ENCODE measurements at places on chromosomes 3 and 15. TPM values are rescaled to one million over a fixed set of nuclear protein-coding genes. Genes with fewer than 3 reads are reported as not detected.

DNA sequence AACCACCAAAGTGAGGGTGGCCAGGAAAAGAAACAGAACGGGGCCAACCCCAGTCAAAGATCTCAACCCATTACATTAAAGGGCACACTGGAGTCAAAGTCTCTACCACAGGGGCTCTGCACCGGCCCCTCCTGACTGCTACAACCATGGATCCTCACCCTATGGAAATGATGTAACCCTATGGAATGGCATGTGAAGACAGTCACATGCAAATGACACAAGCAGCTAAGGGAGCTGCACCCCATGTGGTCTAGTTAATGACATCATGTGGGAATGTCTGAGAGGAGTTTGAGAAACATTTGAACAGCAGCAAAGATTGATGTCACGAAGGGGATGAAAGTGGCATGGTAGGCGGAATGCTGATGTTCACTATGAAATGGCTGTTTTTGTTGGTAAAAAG is 298.2 kb upstream of the SLCO3A1 start:
- no peak overlapping the region for H3K4me3 ChIP-seq
- no peaks in the 10 kb centered on the region for H3K4me1 ChIP-seq
- no peaks in the 10 kb centered on the region for H3K27me3 ChIP-seq
- H3K36me3 ChIP-seq, result no peaks in the 10 kb centered on the region
- DNase-seq, result no peak

GRCh38 chr3:32885283-32885901 is 66.1 kb upstream of the CCR4 start:
- H3K4me3 ChIP-seq, result no peak overlapping the region
- DNase-seq, result no peak

- H3K36me3 ChIP-seq, result no peaks in the 10 kb centered on the region
- no peaks in the 10 kb centered on the region for H3K27me3 ChIP-seq
- no peak for DNase-seq
Measured at GRCh38 chr15:48040166-48040817, 80.5 kb upstream of the SLC24A5 start.

DNA sequence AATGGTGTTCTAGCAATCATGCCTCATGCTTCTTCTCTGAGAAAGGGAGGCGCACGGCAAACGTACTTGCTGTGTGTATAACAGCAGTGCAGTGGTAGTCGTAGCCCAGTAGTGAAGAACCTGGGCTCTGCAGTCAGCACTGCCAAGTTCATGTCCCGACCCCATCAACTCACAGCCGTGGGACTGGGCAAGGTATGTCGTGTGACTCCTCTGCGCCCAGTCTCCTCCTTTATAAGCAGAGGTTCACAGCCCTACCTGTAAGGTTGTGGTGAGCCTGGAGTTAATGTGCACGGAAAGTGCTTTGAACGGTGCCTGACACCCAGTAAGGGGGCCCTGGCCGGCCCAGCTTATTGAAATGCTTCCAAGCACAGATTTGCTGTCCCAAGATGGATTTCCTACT is 26.6 kb downstream of the EHD4 start:
- H3K36me3 ChIP-seq, result peaks cover 51% of the 10 kb centered on the region
- no peak overlapping the region for H3K4me3 ChIP-seq
- H3K27ac ChIP-seq, result no peak overlapping the region
- H3K4me1 ChIP-seq, result peaks cover 47% of the 10 kb centered on the region
- no peaks in the 10 kb centered on the region for H3K27me3 ChIP-seq

GRCh38 chr15:40763801-40764628 is at the start of gene GCHFR:
Gene GCHFR, plus strand, starts transcription at chr15:40764068. Its CDS starts 113 bp downstream, at chr15:40764181.
- H3K36me3 ChIP-seq, result peaks cover 30% of the 10 kb centered on the region
- peak; percentile 89 for DNase-seq
- H3K27me3 ChIP-seq, result no peaks in the 10 kb centered on the region
- H3K27ac ChIP-seq, result peak within 1 kb of the TSS; percentile 89
- peak within 1 kb of the TSS; percentile 75 for H3K4me3 ChIP-seq

DNA sequence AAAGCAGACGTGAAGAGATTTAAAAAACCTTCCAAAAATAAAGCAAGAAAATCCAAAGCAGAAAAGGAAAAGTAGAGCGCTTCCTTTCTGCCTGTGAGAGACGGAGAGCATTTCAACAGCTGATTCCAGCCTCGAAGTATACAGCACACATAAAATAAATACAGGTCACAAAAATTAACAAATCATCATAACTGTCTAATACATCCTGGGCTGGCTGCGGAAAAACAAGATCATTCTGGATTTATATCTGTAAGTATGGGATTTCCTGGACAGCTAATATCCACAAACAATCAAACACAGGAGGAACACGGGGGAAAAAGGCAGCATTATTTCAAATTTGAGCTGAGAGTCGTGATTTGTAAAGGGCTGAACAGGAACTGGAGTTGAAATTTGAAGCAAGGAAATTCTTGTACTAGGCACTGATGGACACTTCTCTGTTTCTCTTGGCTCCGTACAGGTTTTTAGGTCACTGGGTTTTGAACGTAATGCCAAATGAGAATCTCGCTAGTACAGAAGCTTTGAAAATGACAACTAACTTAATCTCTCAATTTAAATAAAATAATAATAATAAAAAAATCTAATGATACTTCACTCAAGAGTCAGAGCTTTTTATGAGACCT is 577.7 kb downstream of the FOXP1 start:
- no peak overlapping the region for H3K4me3 ChIP-seq
- H3K36me3 ChIP-seq, result peaks cover 4% of the 10 kb centered on the region
- H3K4me1 ChIP-seq, result peaks cover 45% of the 10 kb centered on the region
- H3K27me3 ChIP-seq, result no peaks in the 10 kb centered on the region
- H3K27ac ChIP-seq, result no peak overlapping the region
- DNase-seq, result no peak

DNA sequence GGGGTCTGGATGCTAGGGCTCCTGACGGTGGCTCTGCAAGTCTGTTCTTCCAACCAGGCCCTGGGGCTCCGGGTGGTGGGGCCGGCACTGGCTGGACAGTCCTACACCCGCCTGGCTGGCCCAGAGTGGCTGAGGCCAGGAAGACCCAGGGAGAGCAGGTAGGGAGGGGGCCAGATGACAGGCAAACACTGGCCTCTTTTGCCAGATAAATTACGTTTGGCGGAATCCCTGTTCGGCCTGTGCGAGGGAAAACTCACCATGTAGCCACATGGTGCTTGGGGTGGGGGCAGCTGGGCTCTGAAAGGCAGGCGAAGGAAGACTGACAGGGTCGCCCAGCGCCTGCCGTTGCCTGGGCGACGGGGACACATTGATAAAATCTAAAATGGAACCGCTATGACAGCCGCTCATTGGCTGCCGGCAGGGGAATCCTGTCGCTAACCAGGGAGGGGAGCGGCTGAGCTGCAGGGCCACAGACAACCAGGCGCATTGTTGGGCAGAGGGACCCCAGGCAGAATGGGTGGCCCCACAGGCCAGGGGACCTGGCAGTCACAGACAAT is 30.4 kb downstream of the IQSEC1 start:
- H3K4me3 ChIP-seq, result no peak overlapping the region
- H3K27ac ChIP-seq, result no peak overlapping the region
- no peaks in the 10 kb centered on the region for H3K27me3 ChIP-seq
- no peaks in the 10 kb centered on the region for H3K4me1 ChIP-seq

Gene NEK10
- total RNA-seq, result 9.4 TPM

Gene NCBP2
- 55.1 TPM for total RNA-seq

Gene SNX4
- 36.8 TPM for total RNA-seq

Gene C15orf39
- total RNA-seq, result 36.3 TPM

Measured in lower lobe of right lung (tissue), 2 donors.